NCI-H1436 (cell line): ENCODE measurements at places on chromosomes 4 and X.
A peak's percentile ranks its signal among the peaks of the same experiment; 100 is the strongest.

DNA sequence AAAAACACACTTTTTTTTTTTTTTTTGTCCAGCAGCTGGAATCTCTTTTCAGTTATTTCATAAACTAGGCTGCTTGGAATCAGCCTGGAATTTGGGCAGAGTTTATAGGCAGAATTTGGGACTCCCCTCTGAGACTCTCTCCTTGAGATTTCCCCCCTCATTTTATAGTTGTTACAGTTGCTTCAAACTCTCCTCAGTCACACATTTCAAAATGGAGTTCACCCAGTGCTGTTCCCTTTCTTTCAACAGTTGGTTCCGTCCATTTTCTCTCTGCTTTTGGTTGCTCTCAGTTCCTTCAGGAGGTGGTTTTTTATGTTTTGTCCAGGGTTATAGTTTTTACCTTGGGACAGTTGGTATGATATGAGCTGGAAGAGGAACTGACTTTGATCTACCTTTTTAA lies 27.5 kb downstream of the NSD2 start:
- no peak for DNase-seq

DNA sequence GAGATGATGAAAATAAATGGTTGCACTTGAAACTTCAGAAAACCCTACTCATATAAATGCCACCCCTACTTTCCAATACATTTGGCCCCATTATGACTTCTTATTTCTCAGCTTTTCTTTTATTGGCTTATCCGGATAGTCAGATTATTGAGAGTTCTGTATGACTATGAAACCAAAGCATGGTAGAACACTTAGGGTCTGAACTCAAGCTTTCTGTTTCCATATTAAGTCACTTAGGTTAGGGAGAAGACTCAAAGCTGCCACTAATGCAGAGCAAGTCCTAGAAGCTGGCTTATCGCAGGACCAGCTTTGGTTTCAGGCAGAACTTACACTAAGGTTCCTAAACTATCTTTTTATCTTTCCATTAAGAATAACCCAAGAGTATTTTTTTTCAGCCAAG lies 229.9 kb upstream of the CPEB2 start:
- no peak for DNase-seq

- no peak for DNase-seq
Observed at GRCh38 chr4:182187674-182188073, 55.5 kb upstream of the TENM3 start.

- DNase-seq: no peak
Observed at GRCh38 chrX:45722471-45722870, 521.8 kb upstream of the DIPK2B start.

GRCh38 chr4:104971462-104971861 lies 175.2 kb upstream of the TET2 start:
- no peak for DNase-seq

DNA sequence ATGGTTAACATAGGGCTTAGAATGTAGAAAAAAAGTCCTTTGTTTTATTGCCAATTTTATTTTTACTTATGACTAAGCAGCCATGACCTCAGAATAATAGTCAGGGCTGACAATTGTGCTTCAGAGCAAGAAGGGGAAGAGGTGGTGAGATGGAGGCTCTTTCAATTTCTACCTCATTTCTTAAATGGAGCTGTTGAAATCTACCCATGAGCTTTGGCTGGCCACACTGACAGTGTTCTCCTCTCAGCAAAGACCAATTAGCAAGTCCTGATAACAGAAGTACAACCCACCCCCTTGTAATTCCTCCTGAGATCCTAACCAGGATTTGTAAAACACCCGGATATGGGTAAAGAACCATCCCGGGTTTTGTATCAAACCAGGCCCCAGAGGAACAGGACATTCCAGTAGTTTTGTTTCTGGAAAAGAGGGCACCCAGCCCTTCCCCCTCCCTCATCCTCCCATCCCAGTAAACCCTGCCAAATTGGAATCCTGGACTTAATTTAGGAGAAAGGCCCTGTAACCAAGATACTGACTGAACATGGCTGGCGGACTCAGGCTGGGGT lies at the start of gene HEPH:
TSS of gene HEPH (plus strand) at position 399 of the 563 bp plus-strand sequence. CDS start 6,324 bp downstream, outside the sequence.
- DNase-seq: no peak

DNA sequence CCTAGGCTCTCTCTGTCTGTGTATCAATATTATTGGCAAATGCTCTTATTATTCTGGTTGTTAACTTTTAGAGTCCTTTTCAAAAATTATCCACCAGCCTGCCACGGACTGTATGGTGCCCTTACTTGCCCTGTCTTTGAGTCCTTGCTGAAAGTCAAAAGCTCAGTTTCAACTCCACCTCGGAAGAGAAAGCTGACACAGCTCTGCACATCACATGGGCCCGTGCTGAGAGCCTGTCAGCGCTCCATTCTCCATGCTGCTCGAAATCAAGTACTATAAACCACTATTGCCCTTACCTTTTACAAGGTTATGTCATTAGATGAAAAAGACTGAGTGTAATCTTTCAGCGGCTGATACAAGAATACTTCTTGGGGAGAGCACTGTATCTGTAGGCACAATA lies 141.0 kb downstream of the CORIN start:
- no peak for DNase-seq

- no peak for DNase-seq
Observed at GRCh38 chrX:150934453-150934852, 36.0 kb upstream of the CD99L2 start.

DNA sequence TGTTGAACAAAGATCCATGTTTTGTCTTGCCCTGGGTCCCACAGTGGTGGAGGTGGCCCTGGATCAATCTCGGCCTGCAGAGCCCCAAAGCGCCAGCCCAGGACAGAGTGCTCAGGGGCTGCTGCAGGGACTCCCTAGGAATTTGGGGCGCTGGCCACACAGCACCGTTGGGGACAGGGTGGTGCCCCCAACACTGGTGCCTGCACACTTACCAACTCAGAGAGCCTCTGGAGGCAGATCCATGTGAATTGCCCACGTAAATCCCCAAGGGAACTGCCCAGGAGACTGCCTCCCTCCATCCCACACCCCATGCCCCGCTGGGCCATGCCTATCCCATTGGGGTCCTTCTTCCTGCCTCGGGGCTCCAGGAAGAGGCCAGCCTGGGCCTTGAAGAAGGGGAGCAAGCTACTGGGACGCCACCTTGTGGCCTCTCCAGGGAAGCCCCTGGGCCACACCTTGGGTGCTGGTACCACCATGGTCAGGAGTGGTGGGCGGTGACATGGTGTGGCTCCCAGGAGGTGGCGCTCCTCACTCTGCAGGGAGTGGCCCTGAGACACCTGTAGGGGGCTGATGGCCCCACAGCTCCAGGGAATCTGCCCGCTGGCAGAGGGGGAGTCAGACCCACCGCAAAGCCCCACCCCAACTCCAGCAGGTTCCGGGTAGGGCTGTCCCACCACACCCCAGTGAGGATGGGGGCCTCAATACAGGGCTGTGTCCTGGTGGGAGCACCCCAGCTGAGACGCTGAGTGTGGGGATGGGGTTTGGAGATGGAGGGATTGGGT lies 22.8 kb downstream of the CFAP99 start:
- DNase-seq: peak; percentile 20

DNA sequence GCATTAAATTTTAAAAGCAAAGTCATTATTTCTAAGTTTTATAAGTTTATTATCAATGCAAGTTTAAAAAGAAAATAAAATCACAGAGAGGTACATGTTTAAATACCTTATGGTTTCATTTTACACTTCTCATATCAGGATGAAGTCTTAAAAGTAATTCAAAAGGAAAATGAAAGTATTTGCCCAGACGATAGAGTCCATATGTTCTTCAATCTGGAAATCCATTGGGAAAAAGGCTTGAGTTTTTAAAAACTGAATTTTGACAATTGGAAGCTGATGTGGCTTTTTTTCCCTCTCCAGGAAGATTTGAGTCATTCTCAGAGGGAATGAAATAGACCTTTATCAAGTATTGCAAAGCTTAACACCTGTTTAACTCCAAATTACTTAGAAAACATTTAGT lies 37.1 kb downstream of the MAB21L2 start:
- no peak for DNase-seq

DNA sequence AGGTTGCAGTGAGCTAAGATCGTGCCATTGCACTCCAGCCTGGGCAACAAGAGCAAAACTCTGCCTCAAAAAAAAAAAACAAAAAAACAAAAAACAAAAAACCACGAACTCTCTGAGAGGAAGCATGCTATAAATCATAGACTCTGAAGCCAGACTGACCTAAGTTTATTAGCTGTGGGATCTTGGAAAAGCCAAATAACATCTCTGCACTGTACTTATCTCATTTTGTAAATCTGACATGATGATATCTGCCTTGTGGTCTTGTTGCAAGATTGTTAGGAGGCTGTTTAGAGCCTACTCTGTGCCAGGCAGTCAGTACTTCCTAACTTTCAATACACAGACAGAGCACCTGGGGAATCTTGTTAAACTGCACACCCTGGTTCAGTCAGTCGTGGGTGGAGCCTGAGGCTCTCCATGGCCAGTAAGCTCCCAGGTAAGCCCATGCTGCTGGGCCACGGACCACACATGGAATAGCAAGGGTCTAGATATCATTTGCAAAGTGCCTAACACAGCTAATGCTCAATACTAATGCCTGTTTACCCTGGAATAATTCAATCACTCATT lies 107.6 kb upstream of the SMIM10 start:
- no peak for DNase-seq

DNA sequence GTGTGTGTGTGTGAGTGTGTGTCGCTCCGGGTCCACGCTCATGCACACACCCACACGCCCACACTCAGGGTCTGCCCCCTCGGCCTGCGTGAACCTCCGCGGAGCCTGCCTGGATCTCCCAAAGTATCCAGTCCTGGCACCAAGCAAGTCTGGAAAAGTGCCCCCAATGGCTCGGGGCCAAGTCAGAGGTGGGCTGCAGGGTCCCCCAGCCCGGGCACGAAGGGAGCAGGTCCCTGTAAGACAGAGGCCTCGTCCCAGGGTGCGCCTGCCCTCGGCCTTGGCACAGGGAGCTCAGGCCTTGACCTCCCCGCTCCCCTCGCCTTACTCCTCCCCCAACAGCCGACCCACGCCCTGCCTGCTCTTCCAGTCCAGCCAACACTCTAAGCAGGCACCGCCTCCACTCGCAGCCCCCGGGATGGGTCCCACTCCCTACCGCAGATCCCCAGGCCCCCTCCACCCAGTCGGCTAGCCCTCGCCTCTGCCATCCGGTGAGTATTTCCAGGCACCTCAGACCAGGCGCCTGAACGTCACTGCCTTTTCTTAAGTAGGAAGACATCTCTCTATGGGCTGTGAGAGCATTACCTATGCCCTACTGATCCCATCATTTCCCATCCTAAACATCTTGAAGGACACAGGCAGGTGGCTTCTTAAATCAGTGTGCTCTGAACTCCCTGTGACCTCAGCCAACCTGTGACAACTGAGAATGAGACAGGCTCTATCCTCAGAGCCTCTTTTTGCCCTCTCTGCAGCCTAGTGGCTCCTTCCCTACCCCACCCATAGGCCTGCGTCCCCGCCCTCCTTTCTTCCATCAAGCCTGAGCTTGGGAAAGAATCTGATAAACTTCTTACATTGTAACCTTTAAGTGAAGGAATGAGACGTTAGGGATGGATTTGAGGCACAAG lies 704 bp downstream of the FAM114A1 start:
- DNase-seq: no peak

- no peak for DNase-seq
Observed at GRCh38 chr4:89305712-89306437, 1.7 kb downstream of the GPRIN3 start.

DNA sequence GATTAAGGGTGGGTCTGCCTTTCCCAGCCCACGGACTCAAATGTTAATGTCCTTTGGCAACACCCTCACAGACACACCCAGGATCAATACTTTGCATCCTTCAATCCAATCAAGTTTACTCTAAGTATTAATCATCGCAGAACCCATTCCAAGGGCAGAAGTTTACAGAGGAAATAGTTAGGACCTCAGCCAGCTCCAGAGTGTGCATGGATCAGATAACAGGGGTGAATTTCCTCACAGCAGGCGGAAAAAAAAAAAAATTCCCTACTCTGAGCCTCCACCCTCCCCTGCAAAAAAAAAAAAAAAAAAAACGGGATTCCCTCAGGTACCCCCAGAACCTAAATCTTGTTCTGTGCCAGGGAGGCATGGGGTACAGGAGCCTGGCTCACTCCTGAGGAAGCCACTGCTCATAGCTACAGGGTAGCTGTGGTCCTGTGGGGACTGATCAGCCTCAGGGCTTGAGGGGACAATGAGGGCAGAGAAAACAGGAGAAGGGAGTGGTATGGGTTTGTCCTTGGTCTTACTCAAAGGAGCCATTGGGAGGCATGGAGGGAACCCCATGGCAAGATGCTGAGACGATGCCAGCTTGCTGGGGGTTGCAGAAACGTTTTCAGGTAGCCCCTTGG lies 113.0 kb downstream of the DHRSX start:
- DNase-seq: no peak

- no peak for DNase-seq
Observed at GRCh38 chr4:38129460-38130227, 169.4 kb downstream of the PTTG2 start.

DNA sequence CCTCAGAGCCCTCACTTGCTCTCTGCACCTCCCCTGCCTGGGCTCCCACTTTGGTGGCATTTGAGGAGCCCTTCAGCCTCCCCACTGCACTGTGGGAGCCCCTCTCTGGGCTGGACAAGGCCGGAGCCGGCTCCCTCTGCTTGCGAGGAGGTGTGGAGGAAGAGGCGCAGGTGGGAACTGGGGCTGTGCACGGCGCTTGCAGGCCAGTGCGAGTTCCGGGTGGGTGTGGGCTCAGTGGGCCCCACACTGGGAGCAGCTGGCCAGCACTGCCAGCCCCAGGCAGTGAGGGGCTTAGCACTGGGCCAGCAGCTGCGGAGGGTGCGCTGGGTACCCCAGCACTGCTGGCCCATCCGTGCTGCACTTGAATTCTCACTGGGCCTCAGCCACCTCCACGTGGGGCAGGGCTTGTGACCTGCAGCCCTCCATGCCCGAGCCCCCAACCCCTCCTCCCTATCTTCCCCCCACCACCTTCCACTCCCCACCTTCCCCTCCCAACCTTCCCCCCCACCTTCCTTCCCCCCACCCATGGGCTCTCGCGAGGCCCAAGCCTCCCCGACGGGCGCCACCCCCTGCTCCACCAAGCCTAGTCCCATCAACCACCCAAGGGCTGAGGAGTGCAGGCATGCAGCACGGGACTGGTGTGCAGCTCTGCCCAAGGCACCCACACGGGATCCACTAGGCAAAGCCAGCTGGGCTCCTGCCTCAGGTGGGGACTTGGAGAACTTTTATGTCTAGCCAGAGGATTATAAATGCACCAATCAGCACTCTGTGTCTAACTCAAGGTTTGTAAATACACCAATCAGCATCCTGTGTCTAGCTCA lies 113.5 kb upstream of the BEND4 start:
- no peak for DNase-seq

GRCh38 chr4:6122496-6122895 lies 77.9 kb downstream of the JAKMIP1 start:
- DNase-seq: no peak
